Mesangial cell (primary cell): ENCODE measurements at places on chromosomes 1 and 21. TPM values are rescaled to one million over a fixed set of nuclear protein-coding genes. Genes with fewer than 3 reads are reported as not detected.

KRTAP19-3 gene
- not detected in 2 replicates for total RNA-seq

CD2 gene
- not detected in 2 replicates for total RNA-seq

PRKAA2 gene
- 2.4 and 3.4 TPM in 2 replicates for total RNA-seq

LCK gene
- total RNA-seq, result 0.25 and 0.33 TPM in 2 replicates

RAB13 gene
- total RNA-seq, result 23.3 and 38.2 TPM in 2 replicates

KPRP gene
- not detected in 2 replicates for total RNA-seq

CD1D gene
- total RNA-seq, result 0.49 and 1.3 TPM in 2 replicates

SZRD1 gene
- 66.8 and 92.7 TPM in 2 replicates for total RNA-seq

GNAT2 gene
- total RNA-seq, result 0.16 TPM in 1 of 2 replicates, not detected in the other

CD84 gene
- total RNA-seq, result not detected in 2 replicates

CFAP107 gene
- not detected in 2 replicates for total RNA-seq

ROR1 gene
- total RNA-seq, result 13.5 and 19.1 TPM in 2 replicates

KCNH1 gene
- 4.9 and 6.2 TPM in 2 replicates for total RNA-seq
